NCI-H1436 treated with DMSO at 0.1 percent for 48 hours (cell line): ENCODE measurements at places on chromosomes 13 and 19.

GRCh38 chr13:75635101-75635827, 866 bp upstream of the LMO7 start:
- DNase-seq: no peak

DNA sequence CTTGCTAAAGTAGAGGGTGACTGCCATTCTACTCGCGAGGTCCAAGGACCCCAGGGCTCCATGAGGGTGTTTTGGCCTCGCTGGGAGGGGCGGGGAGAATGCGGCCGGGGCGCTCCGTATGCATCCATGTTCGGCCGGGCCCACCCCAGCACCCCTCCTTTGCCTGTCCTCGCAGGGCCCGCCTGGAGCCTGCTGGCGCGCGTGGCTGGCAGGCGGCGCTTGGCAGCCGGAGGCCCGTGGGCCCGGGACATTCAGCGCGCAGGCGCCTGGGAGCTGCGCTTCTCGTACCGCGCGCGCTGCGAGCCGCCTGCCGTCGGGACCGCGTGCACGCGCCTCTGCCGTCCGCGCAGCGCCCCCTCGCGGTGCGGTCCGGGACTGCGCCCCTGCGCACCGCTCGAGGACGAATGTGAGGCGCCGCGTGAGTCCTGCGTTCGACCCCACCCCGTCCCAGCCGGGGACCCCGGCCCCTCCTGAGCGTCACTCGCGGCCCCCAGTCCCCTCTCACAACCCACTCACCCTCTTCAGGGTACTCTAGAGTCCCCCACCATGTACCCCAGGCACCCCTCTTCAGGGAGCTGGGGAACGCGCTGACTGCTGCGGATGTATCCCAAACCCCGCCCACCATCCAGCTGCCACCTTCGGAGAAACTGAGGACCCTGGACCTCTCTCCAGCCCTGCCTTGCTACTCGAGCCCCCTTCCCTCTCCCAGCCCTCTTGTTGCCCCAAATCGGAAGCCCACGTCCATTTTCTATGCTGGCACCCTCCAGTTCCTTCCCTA, 4.1 kb downstream of the DLL3 start:
- no peak for DNase-seq

DNA sequence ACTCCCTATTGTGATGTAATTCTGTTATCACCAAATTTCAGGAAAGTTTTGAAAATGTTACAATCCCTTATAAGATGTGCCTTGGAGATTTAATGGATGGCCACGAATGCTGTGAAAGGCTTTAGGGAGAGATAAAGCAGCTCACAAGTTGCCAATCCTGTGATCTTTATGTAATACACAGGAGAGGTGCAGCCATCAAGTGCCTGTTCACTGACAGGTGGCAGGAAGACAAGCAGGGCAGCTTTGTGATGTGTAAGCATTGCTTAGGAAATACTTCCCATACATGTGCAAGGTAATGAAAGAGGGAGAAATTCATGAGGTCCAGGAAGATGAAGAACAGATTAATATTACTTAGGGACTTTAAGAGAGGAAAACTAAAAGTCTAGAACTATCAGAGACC, 628.8 kb downstream of the SLITRK6 start:
- DNase-seq: no peak

DNA sequence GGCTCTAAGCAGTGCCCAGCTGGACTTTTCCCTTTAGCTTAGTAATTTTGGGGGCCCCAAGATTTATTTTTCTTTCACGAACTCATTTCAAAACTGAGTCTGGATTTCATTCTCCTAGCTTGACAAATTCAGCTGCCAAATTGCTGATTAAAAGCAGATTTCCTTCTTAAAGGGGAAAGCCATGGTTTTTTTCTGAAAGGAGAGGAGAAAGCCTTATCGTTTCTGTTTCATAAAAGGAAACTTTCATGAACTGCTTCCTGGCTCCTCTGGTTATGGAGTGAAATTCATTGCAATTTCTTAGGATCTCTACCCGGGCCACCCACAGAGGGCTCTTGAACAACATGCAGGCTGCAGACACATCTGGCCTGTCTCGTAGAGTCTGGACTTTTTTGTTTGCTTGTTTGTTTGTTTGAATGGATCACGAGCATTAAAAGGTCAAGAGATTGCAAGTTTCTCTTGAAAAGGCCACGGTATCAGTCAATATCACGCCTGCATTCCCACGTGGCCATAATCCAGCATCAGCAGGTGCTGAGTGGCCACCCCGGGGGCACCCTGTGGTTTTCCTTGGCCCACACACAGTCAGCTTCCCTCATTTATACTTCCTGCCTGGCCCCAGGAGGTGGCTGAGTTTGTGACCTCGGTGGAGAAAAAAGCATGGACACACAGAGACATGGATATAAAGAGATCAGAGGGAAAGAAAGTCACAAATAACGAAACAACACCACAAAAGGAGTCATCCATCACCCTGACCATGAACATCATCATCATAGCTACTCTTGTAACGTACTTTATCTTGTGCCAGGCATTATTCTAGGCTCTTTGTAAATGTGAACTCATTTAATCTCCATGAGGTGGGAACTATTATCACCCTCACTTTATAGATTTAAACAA, 10.5 kb upstream of the KLK4 start:
- no peak for DNase-seq
